ENCODE measurements at places on chromosomes 3 and 15.
A peak's percentile ranks its signal among the peaks of the same experiment; 100 is the strongest.

GRCh38 chr15:40486066-40486770 lies 15.4 kb downstream of the CHST14 start:
- no peak for DNase-seq

DNA sequence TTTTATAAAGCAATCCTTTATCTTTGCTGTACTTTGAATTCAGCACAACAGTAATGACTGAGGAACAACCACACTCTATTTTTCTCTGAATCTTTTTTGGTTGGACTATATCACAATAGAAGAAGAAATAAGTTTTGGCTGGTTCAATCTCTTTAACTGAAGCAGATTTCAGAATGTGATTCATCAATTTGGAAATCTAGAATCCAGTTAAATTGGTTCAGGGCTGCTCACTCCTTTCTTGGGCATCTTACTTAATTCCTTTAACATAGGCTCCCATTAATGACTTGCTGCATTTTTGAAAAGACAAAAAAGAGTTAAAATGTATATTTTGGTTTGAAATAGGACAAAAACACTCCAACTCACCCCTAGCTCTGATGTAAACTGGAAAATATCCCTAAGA lies 688.3 kb upstream of the NECTIN3 start:
- no peak for DNase-seq

DNA sequence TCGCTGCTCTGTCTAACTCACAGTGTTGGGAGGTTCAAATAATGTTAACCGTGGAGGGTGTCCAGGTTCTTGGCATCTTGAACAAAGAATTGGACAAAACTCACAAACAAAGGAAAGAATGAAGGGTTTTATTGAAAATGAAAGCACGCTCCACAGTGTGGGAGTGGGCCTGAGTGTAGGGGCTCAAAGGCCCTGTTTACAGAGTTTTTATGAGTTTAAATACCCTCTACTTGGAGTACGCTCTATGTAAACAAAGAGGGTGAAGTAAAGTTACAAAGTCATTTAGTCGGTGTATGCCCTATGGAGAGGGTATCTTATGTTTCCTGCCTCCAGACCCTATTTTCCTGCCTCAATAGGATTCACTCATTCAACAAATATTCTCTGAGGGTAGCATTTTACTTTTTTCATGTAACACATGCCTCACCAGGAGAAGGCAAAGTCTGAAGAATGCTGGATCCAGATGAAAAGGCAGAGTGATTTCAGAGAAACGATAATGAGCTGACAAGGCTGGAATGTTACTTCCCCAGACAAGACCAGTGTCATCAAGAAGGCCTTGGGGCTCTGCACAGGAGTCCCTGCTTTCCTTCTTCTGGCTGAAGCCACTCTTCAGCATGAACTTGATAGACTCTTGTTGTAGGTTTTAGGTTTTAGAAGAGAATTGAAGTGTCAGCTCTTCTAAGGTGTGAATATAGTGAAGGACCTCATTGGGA lies 163.6 kb downstream of the FAM43A start:
- no peak for DNase-seq

GRCh38 chr15:33163816-33164215 lies 30.7 kb downstream of the FMN1 start:
- DNase-seq: no peak

GRCh38 chr3:149658744-149659497 lies 1.1 kb upstream of the WWTR1 start:
- DNase-seq: peak; percentile 3

- DNase-seq: no peak
These were observed 184.0 kb downstream of the IGSF11 start for GRCh38 chr3:118850687-118851086.
